HTR-8/SVneo (cell line): ENCODE measurements at places on chromosomes 1 and 21.

- no peak for DNase-seq
Measured at GRCh38 chr1:32197837-32198236, 2.6 kb upstream of the CCDC28B start.

DNA sequence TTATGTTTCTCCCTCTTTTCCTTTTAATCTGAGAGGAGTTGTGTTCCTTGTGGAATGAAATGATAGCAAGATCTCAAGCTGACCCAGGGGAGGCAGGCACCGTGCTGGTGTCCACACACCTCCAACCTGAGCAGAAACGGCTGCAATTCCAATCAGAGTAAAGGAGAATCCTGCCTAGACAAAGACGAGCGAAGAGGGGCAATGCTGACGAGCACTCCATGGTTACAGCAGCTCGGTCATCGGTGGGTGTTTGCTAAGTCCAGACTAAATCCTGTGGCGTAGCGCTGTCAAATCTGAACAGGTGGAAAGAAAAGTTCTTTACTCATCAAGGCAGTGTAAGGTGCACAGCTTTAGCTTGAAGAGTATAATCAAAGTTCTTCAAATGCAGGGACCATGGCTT, 74.8 kb downstream of the PLD5 start:
- no peak for DNase-seq

- peak; percentile 53 for DNase-seq
Measured at GRCh38 chr1:85850238-85850637, 142.0 kb upstream of the ZNHIT6 start.

- no peak for DNase-seq
Measured at GRCh38 chr1:62530516-62531154, 66.7 kb upstream of the ANGPTL3 start.

DNA sequence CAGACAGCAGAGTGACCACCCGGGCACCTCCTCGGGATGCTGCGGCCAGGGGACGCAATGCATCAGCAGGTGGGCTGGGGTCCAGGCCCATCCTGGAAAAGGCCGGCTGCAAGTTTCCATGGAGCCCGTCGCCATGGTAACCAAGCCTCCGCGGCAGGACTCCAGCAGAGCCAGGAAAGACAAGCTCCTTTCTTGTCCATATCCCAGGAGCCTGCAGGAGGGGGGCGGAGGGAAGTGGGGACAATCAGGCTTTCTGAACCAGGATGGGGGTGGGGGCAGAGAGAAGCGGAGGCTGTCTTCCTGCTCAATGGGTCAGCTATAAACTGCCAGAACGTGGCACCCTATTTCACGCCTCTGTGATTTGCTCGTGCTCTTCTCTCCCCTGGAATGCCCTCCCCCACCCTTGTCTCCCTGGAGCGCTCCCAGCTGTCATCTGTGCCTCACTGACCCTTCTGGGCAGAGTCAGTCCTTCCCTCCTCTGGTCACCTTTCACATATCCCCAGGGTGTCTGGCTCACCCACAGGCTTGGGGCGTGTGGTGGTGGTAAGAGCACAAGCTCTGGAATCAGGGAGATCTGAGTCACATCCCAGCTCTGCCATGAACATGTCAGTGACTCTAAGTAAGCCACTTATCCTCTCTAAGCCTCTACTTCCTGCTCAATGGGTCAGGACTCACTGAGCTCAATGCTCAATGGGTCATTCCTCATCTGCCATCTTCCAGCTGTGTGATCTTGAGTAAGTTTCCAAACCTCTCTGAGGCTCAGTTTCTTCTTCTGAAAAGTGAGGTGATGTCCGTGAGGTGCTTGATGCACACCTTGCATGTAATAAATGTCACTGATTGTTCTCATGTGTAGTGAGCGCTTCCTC, 58.9 kb upstream of the LAPTM5 start:
- DNase-seq, result peak; percentile 66

DNA sequence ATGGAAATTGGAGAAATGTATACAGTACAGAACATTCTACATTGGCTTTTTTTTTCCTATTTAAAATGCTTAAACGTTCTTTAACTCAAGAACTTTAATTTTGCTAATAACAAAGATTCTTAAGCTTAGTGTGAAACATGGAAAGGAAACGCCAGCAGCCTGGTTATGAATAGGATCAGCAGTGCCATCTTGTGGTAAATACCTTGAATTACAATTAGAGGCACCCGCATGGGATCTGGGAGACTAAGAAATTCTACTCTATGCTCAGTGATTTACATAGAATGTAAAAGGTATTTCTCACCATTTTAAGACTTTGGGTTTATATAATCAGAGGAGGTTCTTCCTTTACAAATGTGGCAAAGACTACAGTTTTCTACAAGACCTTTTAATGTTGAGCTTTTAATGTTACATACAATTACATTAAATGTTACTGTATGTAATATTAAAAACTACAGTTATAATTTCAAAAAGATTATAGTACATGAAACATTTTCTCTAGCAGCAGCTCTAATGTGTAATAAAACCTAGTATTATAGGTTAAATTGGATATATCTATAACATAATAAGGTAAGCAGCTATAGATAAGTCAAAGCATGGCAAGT, 32.1 kb upstream of the APOBEC4 start:
- peak; percentile 61 for DNase-seq

DNA sequence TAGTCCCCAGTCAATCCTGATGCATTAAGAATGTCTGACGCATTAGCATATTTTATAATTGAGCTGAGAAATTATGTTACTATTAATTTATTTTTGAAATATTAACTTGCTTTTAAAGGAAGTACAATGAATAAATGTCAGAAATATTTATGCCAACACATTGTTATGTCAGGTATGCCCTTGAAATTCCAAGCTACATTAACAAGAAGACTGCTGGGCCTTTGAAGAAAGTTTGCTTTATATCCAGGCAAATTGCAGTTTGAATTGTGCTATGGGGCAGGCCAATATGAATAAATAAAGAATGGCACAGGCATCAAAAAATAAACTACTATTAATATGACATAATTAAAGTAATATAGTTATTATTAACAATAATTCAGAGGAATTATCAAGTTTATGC, 1391.3 kb downstream of the PLA2G4A start:
- DNase-seq, result no peak

- peak; percentile 74 for DNase-seq
Measured at GRCh38 chr1:17405898-17406759, 33.3 kb downstream of the RCC2 start.

- no peak for DNase-seq
Measured at GRCh38 chr1:211478801-211479578, 13.0 kb downstream of the RD3 start.
